Activated CD4-positive, alpha-beta T cell treated with anti-CD3 and anti-CD28 coated beads, Interleukin-2, amount 10 ng/mL, durations not matched to agents 7 days and 5 days (primary cell): ENCODE measurements at places on chromosomes 2 and 18.

- no peak for DNase-seq
Measured at GRCh38 chr2:60365556-60365955, 187.9 kb downstream of the BCL11A start.

DNA sequence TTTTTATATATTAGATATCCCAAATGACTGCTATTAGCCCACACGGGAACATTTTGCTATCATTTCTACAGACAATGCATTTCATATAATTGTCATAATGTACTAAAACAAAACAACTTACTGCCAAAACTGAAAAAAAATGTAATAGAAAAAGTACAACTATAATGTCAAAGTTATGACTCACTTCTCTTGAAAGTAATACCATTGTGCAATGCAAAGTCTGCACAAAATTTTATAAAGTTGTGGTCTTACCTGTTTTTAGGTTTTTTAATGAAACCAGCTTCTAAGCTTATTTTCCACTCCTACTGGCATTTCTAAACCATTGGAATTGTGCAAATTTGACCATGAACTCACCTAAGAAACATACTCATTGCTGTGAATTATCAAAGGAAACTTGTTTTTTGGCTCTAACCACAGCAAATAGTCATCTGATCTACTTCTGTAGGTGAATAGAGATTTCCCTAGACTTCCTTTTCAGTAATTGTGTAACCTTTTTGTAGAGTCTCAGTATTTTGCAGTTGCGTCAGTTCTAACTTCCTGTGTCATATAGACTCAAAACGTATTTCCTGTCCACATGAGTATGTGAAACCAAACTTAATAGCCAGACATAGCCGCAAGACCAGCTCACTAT is 31.9 kb upstream of the TFPI start:
- DNase-seq, result no peak

- no peak for DNase-seq
Measured at GRCh38 chr18:7980136-7980535, 413.0 kb downstream of the PTPRM start.

DNA sequence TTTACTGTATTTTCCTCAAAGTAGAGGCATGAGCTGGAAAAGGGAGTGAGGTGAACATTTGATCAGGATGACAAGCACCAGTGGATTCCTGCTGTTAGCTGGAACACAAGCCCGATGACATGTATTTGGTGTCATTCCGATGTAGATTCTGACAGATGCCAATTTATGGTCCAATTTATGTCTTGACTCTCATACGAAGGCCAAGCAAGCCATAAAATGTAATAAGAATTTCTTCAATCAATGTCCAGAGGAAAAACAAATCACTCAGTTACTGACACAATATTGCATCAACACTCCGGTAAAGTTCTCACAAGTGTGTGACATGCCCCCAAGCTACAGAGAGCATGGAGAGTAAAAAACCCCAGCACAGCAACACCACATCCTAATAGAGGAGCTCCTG is 138.3 kb upstream of the ZNF521 start:
- DNase-seq, result no peak

- peak; percentile 74 for DNase-seq
Measured at GRCh38 chr2:240021488-240022104, 3.5 kb downstream of the NDUFA10 start.

DNA sequence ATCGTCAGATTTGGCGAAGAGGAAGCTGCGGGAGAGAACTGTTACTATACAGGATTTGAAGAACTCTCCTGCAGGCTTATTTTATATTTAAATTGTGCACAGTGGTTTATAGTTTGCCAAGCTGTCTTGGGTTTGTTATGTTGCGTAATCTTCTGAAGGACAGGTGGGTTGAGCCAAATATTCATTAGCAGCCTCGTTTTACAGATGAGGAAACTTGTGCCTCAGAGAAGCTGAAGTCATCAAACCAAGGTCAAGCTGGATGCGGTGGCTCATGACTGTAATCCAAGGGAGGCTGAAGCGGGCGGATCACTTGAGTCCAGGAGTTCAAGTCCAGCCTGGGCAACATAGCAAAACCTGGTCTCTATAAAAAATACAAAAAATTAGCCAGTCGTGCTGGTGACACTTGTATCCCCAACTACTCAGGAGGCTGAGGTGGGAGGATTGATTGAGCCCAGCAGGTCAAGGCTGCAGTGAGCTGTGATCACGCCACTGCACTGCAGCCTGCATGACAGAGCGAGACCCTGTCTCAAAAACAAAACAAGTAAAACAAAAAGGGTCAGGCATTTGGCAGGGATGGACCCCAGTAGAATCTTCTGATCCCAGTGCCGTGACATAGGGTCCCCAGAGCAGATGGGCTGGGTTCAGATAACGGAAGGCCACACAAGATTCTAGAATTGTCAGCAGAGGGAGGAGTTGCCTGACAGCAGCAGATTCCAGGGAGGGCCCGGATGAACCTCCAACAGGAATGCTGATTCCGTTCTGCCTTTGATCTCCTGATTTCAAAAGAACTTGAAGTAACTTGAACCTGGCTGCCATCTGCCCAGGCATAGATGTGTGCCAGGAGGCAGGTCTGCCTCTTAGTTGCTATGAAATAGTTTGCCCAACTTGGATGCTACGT is 50.6 kb downstream of the SH3BP4 start:
- no peak for DNase-seq

- no peak for DNase-seq
Measured at GRCh38 chr2:15655123-15655887, 63.6 kb downstream of the DDX1 start.

DNA sequence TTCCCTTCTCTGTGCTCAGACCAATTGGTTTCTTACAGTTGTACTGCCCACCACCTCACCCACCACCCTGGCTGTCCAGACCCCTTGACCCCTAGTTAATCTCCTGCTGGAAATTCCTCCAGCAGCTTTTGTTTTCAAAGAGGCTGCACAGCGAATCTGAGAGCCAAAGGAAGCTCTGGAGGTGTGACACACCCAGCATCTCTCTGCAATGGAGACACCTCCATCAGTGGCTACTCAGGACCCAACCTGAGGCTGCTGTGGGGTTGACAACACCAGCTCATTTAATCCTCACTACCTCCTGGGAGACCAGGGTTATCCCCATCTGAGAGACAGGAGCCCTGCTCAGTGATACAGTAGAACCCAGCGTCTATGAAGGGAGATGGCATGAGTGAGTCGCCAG is 86.4 kb downstream of the BIN1 start:
- no peak for DNase-seq

- no peak for DNase-seq
Measured at GRCh38 chr2:48415836-48416515, 114.0 kb upstream of the STON1 start.

DNA sequence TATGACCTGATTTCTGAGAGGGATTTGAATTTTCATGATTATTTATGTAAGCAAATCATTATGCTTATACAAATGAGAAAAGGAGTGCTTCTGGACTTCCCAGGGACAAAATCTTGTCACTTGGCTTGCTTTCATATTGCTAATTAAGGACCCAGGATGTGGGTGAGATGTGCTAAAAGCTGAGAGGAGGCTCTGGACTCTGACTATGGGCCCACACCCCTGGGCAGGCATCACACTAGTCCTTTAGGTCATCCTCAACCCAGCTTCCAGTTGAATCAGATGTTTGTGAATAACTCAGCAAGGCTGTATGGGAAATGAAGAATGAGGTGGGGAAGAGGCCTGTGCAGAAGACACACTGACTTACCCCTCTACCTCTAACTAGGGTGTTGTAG is 11.9 kb downstream of the IL1B start:
- no peak for DNase-seq

DNA sequence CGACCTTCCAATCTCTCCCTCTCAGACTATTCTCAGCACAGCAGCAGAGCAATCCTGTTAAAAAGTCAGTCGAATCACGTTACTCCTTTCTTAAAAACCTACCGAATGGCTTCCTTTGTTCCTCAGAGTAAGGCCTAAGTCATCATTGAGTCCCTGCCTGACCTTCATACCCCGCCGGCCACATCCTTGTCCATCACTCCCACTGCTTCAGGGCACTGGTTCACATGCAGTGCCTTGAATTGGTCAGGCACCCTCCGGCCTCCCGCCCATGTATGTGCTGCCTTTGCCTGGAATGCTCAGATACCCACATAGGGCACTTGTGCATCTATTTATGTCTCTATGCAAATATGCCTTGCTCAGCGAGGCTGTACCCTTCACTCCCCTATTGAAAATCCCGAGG is 206.4 kb downstream of the DLGAP1 start:
- DNase-seq, result no peak

GRCh38 chr2:8115966-8116365 is 565.9 kb upstream of the ID2 start:
- DNase-seq, result no peak

DNA sequence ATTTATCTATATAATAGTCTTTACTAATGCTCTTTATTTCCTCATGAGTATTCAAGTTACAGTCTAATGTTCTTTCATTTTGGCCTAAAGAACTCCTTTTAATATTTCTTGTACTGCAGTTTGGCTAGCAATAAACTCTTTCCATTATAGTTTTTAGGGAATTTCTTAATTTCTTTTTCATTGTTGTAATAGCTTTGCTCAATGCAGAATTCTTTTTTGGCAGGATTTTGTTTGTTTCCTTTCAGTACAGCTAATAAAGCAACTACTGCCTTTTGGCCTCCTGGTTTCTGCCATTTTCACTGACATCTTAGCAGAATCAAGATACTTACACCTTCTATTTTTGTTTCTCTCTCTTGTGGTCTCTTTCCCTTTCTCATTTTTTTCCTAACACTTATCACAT is 390.4 kb upstream of the RGPD4 start:
- no peak for DNase-seq

GRCh38 chr2:10947446-10948187 is 35.9 kb downstream of the KCNF1 start:
- DNase-seq, result no peak

- no peak for DNase-seq
Measured at GRCh38 chr2:73651591-73652230, 9.5 kb upstream of the NAT8 start.
